ENCODE measurements at places on chromosomes 13 and 19. TPM values are rescaled to one million over a fixed set of nuclear protein-coding genes. Genes with fewer than 3 reads are reported as not detected.

ADAMTS10 gene
- total RNA-seq = not detected

U2AF2 gene
- 92.1 TPM for total RNA-seq

SULT2A1 gene
- not detected for total RNA-seq

SLC39A3 gene
- 26.4 TPM for total RNA-seq

ZNF560 gene
- 0.72 TPM for total RNA-seq

DKKL1 gene
- under 0.01 TPM for total RNA-seq

MEDAG gene
- not detected for total RNA-seq

CDC42EP5 gene
- total RNA-seq = 84.8 TPM

TNFSF13B gene
- total RNA-seq = 1.1 TPM

C5AR1 gene
- total RNA-seq = 0.21 TPM

PBX4 gene
- 0.21 TPM for total RNA-seq

DAND5 gene
- 0.24 TPM for total RNA-seq

SUPT5H gene
- total RNA-seq = 48.0 TPM

FSTL3 gene
- total RNA-seq = 263 TPM

ZNF561 gene
- 42.2 TPM for total RNA-seq

SRRM5 gene
- not detected for total RNA-seq

NLRP5 gene
- not detected for total RNA-seq

IRGC gene
- total RNA-seq = not detected

AMER2 gene
- not detected for total RNA-seq

LRRC4B gene
- not detected for total RNA-seq

CAPN12 gene
- total RNA-seq = 7.7 TPM

SIGLEC14 gene
- total RNA-seq = not detected

All from tracheal epithelial cell (primary cell).